ENCODE measurements at places on chromosomes 2 and 18.

GRCh38 chr2:206920310-206920709 is 19.0 kb upstream of the CPO start:
- DNase-seq = no peak

DNA sequence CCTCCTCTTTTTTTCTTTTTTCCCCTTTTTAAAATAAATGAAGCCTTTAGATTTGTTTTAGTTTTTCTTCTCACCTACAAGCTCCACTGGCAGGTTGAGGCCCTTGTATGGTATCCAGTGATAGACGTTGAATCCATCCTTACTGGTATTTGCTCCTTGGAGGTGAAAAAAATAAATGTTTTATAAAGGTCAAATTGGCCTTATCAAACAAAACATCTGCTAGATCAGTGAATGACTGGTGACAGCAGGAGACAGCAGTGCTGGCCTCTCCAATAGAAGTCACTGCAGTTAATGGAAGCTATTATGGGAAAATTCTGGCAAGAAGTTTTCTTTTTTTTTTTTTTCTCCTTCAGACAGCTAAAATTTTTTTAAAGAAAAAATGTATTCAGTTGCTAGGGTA is 12.6 kb upstream of the SP9 start:
- DNase-seq = no peak

DNA sequence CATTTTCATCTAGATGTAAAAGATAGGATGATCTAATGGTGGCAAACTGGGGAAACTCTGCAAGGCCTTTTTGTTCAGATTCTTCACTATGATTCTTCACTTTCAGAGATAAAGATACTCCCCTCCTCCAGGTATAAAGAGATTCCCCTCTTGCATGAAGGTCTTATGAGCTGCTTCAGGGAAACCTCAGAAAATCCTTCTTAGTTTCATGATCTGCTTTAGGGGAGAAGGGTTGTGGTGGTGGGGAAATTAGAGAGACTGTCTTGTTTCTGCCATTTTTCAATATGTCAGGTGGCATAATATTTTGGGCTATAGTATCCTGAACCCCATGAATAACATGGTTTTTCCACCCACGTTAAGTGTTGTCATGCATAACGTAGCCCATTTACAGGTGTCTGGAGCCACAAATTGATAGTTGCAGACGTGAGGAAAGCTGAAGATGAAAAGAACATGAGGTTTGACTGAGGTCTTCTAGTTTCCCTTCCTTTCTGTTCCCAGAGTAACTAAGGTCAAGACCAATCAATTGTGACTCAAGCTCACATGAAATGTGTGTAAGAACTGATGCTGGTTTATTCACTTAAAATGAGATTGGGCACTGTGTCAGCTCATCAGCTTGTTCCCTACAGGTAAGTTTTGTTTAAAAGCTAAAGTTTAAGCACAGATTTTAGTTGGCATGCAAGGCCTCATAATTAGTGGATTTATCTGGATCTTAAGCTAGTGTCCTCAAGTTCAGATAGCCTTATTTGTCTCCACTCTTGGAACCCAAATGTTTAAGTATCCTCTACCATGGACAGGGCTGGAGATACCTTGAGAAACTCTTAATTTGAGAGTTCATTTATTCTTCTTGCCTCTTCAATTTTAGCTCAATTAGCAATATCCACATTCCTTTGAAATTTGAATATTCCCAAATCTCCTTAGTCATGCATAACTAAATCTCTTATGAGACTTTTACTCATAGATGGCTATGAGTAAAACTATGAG is 304.5 kb upstream of the FANCL start:
- no peak for DNase-seq

DNA sequence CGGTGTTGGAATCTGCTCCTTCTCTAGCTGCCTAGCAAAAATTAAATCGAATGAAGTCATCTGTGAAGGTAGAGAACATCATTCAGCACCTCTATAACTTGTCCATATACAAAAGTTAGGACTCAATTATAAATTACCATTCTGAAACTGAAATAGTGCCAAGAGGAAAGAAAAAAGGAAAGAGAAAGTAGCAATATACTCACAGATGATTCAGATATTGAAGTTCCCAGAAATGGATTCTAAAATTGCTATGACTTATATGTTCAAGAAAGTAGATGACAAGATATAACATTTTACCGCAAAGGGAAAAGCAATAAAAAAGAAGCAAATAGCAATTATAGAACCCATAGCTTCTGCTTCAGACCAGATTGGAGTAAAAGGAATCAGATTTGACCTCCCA is 333.6 kb upstream of the GYPC start:
- DNase-seq = no peak

DNA sequence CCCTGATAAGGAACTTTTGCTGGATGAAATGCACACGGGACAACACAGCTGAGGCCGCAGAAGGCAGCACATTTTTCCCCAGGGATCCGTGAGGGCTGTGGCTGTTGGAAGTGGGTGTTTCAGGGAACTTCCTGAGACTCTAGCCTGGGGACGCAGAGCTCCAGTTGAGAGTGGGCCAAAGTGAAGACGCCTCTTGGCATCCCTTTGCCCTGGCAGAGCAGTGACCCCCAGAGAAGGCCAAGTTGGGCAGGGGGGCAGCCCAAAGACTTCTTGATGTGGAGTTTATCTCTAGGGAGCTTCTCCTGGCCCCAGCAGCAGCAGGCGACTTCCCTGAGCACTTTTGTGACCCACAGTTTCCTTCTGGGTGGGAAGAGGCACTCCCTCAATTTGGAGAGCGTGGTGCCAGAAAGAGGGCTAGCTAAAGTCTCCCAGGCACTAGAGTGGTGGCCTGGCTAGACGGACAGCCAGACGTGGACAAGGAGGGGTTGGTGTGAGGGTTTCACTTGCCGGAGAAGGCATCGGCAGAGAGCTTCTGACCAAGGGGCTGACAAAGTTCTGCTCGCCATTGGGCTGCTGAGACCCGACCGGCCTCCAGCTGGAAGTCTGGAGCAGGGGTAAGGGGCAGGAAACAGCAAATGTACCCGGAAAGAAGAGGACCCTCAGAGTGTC is 108.8 kb downstream of the ACKR3 start:
- DNase-seq = no peak

- no peak for DNase-seq
Observed at GRCh38 chr2:8514796-8515758, 166.8 kb upstream of the ID2 start.

GRCh38 chr2:126444512-126444911 is 211.4 kb upstream of the GYPC start:
- DNase-seq = no peak

Data from astrocyte (in vitro differentiated cells and primary cell).